AG04450 (cell line): ENCODE measurements at places on chromosomes 6 and 20.

- no peak for DNase-seq
These were observed 343.8 kb upstream of the MMS22L start for GRCh38 chr6:97626671-97627441.

GRCh38 chr6:26118999-26119398 is 31.8 kb downstream of the HFE start:
- no peak for DNase-seq

GRCh38 chr6:53151676-53152075 is 3.0 kb upstream of the GCM1 start:
- DNase-seq, result no peak

GRCh38 chr6:41160933-41161332 is 2.0 kb downstream of the TREM2 start:
- DNase-seq, result no peak

DNA sequence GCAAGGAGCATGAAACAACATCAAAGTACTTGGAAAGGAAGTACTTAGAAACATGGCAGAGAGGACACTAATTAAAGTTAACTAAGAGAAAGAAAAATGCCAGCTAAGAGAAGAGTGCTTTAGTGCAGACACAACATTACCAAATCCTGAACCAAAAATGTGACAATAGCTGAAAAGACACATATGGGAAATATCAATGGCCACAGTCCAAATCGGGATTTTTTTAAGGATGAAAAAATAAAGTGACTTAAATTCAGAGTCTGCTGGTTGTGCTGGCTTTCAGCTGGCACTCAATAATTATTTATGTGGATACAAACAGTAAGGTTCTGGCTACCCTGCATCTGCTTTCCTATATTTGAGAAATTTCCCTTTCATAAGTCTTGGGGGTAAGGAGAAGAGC is 12.6 kb upstream of the DST start:
- no peak for DNase-seq

GRCh38 chr6:170234419-170234818 is 56.5 kb downstream of the DLL1 start:
- no peak for DNase-seq

DNA sequence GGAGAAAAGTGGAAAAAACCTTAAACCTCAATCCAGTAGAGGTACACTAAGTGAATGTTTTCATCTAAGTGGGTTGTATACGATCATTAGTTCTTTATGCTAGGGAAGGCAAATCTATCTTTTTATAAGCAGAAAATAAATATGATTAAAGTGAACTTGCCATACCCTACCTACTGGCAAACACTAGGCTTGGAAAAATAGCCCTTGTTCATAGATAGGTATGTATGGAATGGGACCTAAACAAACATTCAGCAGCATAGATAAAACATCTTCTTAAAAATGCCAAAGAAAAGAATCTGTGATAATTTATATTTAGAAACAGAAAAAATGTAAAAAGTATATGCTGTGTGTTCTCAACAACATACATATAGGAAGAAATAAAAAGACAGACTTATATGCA is 18.8 kb downstream of the REV3L start:
- no peak for DNase-seq

- DNase-seq, result no peak
These were observed 202.4 kb downstream of the FARS2 start for GRCh38 chr6:5463690-5464089.

DNA sequence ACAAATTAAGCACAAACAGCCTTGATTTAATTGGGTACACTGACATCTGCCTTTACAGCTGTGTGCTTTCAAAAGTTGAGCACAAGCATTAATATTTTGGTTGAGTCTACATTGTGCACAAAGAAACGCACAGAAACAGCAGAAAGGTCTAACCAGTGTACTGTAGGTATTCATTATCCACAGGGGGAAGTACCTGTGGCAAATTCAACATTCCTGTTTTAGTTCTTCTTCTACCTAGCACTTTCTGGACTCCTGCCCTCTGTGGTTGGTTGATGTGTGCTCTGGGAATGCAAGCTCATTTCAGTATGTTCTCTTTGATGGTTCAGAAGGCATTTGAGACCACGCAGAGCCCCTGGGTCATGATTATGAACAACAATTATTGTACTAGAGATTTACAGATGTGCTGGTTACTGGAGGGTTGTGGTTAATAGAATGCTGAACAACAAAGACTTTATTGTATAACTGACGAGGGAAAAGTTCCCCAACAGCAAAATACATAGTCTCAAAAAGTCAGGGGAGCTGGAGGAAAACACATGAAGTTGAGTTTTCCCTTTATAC is 26.6 kb upstream of the DAAM2 start:
- no peak for DNase-seq

DNA sequence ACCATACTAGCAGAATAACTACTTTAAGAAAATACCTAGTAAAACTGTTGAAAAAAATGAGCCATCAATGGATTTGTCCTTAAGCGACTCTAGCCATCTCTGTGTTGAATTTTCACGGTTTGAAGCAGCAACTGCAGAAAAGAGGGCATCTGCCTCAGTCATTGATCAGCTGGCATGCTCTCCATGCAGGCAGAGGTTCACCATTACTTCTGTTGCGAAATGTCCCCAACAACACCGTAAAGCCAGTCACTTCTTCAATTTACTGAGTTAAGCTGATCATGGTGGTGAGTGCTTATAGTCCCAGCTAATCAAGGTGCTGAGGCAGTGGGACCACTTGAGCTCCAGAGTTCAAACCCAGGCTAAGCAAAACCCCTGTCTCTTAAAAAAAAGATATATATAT is 11.1 kb downstream of the TPD52L1 start:
- no peak for DNase-seq

DNA sequence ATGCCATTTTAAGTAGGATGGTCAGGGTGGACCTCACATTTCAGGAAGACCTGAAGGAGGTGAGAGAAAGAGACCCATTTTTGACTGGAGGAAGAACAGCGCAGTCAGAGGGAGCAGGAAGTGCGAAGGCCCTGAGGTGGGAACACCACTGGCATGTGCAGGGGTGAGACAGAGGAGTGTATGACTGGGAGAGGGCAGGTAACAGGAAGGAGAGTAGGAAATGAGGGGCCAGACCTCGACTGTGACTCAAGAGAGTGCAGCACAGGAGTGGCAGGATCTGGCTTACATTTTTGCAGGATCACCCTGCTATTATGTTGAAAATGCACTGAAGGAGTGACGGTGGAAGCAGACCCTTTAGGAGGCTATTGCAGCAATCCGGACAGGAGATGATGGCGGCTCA is 117.7 kb upstream of the CDYL start:
- no peak for DNase-seq

DNA sequence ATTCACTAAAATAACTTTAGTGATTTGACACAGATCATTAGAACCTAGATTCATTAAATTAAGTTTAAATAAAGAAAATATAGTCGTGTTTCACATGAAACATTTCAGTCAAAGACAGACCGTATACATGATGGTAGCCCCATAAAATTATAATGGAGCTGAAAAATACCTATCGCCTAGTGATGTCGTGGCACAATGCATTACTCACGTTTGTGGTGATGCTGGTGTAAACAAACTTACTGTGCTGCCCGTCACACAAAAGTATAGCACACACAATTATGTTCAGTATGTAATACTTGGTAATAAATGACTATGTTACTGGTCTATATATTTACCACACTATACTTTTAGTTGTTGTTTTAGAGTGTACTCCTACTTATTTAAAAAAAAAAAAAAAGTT is 17.3 kb downstream of the DST start:
- DNase-seq, result no peak

DNA sequence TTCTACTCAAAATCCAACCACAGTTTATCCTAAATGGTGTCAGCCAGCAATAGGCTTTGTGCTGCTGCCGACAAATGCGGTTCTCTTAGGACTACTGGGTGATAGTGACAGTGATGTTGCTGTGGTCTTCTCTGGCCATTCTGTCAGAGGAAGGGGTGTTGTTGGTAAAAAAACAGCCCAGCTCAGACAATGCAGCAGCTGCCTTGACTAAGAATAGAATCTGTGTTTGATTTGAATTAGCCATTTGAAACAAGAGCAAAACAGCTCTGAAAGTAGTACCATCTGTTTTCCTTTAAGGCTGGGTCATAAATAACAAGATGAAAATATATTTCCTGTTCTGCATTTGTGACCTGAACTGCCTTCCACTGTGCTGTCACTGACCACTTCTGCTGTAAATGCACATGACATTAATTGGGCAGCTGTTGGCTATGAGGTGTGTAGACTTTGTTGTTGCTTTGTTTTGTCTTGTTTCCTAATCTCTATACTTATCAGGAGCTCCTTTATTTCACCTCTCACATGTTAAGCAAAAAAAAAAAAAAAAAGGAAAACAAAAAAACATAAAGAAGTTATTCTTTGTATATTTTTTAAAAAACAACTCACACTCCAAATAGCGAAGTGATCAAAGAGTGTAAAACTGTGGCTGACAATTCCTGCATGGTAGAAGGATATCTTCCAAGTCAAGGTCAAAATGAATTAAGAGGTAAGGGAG is 497.8 kb upstream of the ARID1B start:
- DNase-seq, result no peak

- DNase-seq, result no peak
These were observed 70.0 kb upstream of the CD2AP start for GRCh38 chr6:47407300-47408281.

DNA sequence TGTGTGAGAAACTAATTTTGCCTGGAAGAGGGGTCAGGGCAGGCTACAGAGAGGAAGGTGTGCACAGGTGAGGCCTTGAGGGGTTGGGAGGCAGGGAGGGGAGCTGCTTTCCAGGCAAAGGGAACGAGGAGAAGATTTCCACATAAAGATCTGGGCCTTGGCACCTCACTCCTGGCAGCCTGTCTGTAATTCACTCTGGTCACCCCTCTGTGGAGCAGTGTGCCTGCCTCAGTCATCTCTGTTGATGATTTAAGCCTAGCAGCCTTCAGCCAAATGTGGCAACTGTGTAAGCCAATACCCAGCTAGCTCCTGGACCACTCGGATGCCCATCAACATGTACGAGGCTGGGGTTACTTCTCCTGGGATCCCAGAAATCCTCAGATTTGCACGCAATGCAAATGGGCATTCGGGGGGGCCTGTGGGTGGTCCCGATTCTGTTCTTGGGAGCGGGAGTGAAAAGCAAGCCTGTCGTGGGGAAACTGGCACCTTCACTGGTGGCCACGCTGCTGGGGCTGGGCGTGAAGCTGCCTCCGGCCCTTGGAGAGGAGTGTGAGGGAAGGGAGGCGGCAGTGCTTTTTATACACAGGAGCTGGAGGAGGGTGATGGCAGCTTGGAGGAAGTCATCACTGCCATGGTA is 360.4 kb downstream of the ZFAND3 start:
- DNase-seq, result no peak

DNA sequence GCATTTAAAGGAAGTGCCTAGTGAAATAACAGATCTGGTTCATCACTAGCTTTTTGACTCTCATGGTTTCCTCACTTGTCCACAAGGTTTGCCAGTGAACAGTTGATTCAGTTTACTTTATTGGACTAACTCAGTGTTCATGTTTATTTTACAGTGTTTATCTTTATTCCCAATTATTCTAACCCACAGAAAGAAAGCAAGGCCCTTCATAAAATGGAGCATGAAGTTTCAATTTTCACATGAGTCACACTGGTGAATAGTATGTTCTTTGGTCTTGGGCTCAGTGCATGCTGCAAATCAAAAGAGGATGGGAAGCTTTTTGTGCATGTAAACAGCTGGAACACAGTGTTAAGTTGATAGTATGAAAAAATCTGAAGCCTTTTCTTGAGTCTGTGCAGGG is 217.6 kb upstream of the HDDC2 start:
- no peak for DNase-seq

- no peak for DNase-seq
These were observed 80.3 kb downstream of the CTNNBL1 start for GRCh38 chr20:37774156-37774555.

DNA sequence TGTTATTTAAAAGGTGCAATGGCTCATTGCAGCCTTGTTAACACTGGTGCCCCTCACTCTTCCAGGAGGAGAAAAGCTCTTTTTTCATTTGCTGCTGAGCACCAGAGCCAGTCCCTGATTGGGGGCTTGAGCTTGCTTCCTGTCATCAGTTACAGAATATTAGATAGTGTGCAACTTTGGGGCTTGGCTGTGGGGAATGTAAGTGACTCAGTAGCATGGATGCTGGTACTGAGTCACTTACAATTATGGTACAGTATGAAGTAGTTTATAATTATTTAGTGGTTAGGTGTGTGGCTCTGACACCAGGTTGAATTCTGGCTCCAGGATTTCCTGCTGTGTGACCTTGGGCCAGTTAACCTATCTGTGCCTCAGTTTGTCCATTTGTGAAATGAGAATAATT is 37.6 kb downstream of the ANKS1A start:
- no peak for DNase-seq

DNA sequence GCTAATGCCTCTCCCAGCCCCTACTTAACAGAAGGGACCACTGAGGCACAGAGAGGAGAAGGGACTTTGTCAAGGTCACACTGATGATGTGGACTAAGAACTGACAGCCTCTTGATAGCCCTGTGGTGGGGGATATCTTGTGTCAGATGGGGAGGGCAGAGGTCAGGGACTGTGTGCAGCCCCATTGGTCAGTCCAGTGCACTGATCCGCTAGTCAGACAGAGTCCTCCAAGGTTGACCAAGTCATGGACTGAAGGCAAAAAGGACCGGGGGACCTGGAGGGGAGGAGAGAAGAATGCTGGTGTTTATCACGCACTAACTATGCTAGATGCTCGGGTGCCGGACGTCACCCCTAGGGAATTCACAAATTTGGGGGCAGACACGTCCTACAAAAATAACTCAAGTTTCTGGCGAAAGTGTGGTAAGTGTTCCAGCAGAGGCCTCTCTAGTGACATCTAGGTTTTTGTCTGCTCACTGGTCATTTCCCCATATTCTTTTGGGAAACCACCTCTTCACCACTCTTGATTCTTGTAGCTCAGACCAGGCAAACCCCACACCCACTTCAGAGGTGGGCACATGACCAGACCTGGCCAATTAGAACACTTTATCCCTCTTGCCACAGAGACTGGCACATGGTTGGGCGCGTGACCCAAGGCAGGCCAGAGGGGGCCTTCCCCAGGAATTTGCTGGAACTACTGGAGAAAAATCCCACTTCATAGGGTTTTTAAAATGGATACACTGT is 21.0 kb downstream of the TCF15 start:
- DNase-seq, result no peak

DNA sequence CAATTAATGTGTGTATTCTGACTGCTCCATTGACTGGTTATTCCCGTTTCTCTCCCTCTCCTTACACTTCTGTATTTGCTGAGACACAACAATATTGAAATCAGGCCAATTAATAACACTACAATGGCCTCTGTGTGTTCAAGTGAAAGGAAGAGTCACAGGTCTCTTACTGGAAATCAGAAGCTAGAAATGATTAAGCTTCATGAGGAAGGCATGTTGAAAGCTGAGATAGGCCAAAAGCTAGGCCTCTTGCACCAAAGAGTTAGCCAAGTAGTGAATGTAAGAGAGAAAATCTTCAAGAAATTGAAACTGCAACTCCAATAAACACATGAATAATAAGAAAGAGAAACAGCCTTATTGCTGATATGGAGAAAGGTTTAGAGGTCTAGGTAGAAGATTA is 489.5 kb upstream of the CITED2 start:
- no peak for DNase-seq
